ENCODE measurements at places on chromosomes 2 and 18.
A peak's percentile ranks its signal among the peaks of the same experiment; 100 is the strongest.

GRCh38 chr2:140584471-140584870 is 1546.3 kb downstream of the LRP1B start:
- no peak for DNase-seq

DNA sequence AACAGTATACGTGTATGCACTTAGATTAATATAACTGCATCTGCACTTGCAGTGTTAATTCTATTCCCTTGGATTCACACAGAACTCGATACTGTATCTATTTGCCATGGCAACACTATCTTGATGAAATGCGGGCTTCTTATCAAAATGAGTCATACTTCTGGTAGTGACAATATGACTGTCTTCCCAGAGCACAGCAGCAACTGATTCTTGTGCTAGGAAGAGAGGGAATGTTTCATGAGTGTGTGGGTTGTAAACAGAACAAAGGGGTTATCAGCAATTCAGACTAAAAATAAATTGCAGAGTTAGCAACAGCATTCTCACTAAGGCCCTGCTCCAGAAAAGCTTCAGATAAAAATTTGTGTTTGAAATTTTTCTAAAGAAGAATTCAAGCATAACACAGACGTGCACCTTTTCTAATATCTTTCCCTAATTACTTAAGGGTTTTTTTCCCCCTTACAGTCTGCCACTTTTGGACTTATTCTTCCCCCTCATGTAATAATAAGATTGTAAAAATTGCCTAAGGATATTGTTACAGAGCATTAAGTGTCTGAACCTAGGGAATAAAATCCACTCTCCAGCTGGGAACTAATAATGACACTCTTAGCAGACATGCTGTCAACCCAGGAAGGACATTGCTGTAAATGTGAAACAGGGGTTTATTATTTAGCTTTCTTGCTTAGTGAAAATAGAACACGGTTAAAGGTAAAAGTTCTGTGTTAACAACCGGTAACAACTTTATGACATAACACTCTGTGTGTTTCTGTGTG is 99.9 kb upstream of the SLC38A11 start:
- peak; percentile 30 for DNase-seq

DNA sequence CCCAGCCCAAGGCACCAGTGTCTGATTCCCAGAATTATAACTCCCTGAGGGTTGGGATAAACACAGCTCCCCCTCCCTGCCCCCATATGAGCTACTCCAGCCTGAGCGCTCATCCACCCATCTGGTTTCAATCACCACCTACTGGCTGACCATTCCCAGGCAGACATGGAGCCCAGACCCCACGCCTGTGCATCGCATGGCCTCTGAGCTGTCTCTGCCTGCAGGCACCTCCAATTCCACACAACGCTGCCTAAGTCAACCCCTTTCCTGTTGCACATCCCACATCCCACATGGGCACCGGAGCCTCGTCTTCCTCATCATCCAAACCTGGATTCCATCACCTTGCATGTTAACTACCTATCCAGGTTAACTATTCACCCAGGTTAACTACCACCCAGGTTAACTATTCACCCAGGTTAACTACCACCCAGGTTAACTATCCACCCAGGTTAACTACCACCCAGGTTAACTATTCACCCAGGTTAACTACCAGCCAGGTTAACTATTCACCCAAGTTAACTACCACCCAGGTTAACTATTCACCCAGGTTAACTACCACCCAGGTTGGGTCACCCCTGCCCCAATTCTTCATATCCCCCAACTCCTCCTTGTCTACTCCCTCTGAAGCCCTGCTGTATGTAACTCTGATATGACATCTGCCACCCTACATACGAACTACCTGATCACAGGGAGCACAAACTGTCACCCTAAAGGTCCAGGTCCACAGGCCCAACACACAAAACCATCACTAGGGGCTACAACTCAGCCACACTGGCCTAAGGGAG is 47.8 kb downstream of the TEX51 start:
- no peak for DNase-seq

- no peak for DNase-seq
These were observed 78.0 kb downstream of the NDUFA10 start for GRCh38 chr2:239946864-239947728.

Data from DMS153 (cell line).